GM13977 (cell line): ENCODE measurements at places on chromosomes 4 and X.

- DNase-seq = no peak
These were observed 5.6 kb downstream of the GPR78 start for GRCh38 chr4:8585721-8586212.

DNA sequence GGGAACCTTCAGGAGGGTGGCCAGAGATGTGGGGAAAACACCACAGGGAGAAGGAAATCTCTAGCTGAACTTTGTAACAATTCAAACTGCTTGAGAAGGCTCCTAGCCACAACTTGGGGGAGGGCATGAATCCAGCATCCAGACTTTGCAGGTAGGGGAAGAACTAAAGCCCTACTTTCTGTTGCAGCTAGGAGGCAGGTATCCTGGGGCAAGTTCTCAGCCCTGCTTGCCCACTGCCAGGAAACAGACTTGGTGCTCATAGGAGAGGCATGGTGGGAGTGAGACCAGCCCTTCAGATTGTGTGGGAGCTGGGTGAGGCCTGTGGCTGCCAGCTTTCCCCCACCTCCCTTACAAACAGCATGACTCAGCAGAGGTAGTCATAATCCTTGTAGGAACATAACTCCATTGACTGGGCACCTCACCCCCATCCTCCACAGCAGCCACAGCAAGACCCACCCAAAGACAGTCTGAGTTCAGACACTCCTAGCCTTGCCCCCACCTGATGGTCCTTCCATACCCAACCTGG is 209.5 kb upstream of the CPEB2 start:
- no peak for DNase-seq

- DNase-seq = no peak
These were observed 33.9 kb upstream of the ADGRG2 start for GRCh38 chrX:19156186-19156585.

DNA sequence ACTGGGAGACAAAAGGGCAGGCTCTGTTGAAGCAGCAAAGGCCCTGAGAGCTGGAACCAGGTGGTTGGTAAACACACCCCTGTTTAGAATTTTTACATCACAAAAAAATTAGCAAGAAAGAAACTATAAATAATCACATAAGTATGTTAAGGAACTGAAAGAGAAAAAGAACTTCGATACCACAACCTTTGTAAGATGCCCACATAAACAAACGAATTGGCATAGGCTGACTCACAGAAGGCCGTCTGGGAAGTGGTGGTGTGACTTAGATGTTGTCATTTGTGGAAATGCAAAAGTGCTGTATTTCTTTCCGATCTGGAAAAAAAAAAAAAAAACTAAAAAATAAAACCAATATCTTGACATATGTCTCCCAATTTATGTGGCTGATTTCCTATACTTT is 235.1 kb downstream of the USP46 start:
- DNase-seq = no peak

GRCh38 chrX:74132280-74132679 is 171.7 kb upstream of the ZCCHC13 start:
- no peak for DNase-seq

GRCh38 chr4:168712316-168712890 is 215.6 kb downstream of the PALLD start:
- DNase-seq = no peak

DNA sequence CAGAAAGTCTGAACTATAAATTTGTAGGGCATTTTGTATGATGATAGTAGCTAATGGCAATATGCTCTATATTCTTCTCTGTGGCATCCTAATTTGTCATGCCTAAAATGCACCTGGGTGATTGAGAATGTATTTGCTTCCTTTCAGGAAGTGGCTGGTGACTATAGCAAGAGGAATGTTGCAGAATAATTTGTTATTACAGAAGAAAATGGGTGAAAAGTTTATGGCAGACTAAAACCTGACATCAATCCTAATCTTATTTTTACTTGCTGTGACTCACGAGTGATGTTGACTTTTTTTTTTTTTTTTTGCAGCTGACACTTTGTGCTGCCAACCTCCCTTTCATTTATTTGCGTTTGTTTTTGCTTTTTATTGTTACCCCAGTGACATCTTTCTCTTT is 141.1 kb downstream of the MSL3 start:
- no peak for DNase-seq

GRCh38 chr4:3435686-3435956 is 6.1 kb upstream of the HGFAC start:
- DNase-seq = no peak

DNA sequence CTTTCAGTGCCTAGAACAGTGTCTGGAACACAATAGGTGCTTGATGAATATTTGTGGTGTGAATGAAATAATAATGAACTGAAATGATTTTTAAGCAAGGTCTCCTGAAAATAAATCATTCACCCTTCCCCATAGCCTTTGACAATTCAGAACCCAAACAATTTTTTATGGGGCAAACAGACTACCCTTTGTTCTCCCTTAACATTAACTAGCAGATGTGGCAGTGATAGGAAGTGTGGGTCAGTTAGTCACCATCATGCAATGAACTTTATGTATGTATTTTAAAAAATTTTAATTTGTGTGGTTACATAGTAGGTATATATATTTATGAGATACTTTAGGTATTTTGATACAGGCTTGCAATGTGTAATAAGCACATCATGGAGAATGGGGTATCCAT is 27.2 kb upstream of the CD40LG start:
- DNase-seq = no peak

- DNase-seq = no peak
These were observed 9.9 kb upstream of the MOB1B start for GRCh38 chr4:70892086-70892769.

DNA sequence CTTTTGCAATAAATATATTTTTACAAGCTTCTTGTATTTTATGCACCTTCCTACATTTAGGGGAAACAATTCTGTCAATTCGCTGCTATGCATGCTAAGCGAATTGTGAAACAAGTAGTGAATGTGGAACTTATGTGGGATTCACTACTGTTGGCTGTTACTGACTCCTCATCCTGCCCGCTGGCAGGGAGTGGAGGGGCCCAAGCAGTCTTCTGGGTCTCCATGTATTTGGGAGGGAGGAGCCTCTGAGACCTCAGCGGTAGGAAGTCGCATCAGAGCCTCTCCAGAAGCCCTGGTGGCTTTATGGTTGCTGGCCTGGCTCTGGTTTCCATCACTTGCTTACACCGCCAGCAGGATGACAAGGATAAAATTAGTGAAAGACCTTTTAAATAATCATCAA is 3.7 kb upstream of the SETD7 start:
- DNase-seq = no peak
